ENCODE measurements at places on chromosomes 5 and 9.

DNA sequence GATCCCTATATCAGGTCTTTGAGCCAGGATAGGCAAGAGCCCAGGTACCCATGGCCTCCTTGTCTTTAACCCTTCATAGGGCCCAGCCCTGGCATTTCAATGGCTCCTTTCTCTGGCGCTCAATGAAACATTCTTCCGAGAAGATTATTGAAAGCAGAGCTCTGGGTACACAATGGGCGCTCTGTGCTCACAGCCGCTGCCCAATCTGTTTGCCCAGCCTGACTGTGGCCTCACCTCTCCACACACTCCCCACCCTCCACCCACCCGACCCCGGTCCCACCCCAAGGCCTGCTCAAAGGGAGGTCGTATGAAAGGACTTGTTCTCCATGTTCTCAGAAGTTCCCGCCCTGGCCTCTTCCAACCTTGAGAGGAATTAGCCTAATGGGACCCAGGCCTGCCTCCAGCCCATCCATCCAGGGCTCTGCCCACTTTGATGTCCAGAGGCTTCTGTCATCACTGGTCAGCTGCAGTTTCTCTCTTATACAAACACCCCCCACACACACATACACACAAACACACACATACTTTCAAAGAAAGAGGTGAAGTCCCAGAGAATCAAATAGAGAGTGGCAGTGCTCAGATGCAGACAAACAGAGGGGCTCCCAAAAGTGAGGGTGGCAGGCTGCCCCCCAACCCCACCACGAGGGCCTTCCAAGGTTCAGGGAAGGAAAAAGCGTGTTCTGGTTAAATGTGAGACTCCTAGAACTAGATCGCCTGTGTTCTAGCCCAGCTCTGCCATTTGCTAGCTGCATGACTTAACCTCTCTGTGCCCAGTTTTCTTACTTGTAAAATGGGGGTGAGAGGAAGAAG is 5.1 kb upstream of the ARSI start:
- DNase-seq = no peak

- peak; percentile 24 for DNase-seq
Observed at GRCh38 chr5:73625944-73626811, at the start of gene ARHGEF28. Gene ARHGEF28 (plus strand): TSS chr5:73626196. CDS start chr5:73684852, 58,656 bp downstream.

- no peak for DNase-seq
Observed at GRCh38 chr9:123387686-123388085, 31.7 kb downstream of the CRB2 start.

- no peak for DNase-seq
Observed at GRCh38 chr9:112037281-112038016, 137.6 kb downstream of the SUSD1 start.

DNA sequence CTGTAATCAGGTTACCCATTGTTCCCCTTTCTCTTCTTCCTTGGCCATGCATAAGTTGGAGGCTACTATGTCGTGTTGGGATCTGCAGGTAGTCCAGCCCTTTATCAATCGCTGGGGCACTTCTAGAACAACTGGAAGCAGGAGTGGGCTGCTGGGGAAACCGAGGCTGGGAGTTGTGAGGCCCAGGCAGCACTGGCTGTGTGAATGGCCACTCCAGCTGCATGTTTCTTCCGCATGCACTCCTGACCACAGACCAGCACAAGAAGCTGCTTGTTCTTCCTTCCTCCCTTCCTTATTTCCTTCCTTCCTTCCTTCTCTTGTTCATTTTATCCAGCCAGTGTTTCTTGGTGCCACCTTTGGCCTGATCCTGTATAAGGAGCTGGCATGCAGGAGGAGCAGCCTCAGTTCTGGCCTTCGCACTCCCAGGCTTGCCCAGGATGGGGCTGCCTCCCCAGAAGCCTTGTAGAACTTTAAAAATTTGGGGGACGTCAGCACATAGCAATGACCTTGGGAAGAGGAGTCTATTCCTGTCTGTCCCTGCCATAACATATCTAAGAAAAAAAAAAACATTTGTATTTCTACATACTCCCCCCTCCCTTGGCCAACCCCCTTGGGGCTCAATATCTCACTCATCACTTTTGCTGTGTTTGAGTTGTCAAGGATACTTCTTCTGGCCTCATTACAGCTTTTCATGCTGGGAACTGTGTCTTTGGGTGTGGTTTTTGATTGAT is 20.8 kb upstream of the CXCL14 start:
- no peak for DNase-seq

- no peak for DNase-seq
Observed at GRCh38 chr5:105617436-105618215, 2053.1 kb downstream of the EFNA5 start.

GRCh38 chr5:9337928-9338595 is 207.8 kb downstream of the SEMA5A start:
- DNase-seq = no peak

GRCh38 chr9:134189145-134189469 is 24.7 kb upstream of the RNU6ATAC start:
- no peak for DNase-seq

DNA sequence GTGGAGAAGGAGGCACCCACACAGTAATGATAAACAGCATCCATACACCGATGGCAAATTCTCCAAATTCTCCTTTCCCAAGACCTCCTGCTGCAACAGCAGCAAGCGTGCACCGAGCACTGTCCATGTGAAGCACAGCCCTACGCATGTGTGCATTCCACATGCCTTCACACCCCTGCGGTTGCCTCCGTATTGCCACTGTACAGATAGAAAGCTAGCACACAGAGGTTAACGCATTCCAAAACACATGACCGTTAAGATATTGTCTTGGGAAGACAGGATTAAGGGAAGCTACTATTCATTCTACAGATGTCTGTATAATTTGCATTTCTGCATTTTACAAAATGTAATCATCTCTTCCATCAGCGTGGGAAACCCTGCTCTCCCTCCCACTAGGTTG is 6.6 kb downstream of the FLT4 start:
- DNase-seq = no peak

DNA sequence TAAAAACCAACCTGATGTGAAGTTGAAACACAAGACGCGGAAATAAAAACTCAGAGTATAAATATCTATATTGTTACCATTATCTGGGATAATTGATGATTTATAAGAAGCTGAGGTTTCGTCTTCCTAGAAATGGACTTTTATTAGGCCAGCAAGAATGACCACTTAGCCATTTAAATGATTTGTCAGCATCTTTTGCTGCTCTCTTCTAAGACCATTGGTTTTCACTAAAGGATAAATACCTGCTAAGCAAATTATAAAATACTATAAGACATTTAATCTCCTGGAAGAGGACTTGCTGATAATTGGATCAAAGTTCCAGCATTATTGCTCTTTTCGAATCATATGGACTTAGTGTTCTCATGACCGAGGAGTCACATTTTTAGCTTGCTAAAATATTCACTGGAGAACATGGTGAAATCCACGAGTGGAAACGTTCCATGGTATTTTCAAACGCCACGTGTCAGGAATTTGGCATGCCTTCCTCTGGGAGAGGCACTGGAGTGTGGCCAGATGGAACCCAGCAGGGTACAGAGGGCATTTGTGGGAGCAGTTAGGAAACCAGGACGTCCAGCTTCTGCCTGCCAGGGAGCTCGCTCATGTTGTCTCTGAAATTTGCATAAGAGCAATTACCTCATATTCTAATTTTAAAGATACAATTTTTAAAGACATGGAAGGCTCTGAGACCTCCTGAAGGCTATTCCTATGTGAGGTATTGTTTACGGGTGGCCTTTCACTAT is 43.1 kb downstream of the TNFAIP8 start:
- no peak for DNase-seq

GRCh38 chr5:172622091-172623046 is 18.7 kb upstream of the NEURL1B start:
- DNase-seq = no peak

DNA sequence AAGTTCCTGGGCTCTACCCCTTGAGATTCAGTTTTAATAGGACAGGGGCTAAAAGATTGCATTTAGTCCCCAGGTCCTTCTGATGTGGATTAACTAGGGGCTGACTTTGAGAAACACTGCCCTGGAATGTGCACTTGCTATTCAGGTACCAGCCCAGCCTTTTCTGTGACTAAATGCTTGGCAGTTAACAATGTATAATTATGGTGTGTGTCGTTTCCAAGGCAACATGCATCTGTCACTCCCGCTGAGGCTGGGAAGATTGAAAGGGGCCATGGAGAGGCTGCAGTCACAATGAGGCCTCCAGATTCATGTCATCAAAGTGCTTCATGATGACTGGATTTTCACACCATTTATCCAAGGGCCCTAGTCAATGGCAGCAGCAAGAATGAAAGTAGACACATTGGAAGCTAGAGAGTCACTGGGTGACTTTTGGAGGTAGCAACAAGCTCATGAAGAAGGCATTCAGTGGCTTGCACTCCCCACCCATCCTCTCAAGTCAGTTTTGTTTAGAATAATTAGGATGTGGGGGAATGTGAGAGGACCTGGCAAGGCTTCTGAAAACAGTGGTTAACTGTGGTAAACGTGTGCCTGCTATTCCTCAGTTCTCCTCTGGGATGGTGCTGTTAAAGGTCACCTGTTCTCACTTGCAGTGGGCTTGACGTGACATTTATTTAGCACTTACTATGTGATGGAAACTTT is 28.3 kb downstream of the RAI14 start:
- no peak for DNase-seq

DNA sequence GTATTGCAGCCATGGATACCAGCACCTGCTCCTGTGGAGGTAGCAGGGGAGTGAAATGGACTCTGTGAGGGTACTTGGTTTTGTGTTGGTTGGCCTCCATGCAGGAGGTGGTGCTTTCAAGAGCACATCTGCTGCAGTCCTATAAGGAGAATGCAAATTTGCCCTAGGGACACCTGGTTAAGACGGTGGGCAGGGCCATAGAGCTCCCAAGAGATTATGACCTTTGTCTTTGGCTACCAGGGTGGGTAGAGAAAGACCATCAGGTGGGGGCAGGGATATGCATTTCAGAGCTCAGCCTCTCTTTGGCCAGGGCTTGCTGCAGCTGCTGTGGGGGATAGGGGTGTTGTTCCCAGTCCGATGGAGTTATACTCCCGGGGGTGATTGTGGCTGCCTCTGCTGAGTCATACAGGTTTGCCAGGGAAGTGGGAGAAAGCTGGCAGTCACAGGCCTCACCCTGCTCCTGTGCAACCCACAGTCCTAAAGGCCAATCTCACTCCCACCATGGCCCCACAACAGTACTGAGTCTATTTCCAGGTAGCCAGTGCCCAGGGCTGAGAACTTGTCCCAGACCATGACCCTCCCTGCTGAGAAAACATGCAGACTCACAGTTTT is 14.0 kb upstream of the PDLIM4 start:
- no peak for DNase-seq

DNA sequence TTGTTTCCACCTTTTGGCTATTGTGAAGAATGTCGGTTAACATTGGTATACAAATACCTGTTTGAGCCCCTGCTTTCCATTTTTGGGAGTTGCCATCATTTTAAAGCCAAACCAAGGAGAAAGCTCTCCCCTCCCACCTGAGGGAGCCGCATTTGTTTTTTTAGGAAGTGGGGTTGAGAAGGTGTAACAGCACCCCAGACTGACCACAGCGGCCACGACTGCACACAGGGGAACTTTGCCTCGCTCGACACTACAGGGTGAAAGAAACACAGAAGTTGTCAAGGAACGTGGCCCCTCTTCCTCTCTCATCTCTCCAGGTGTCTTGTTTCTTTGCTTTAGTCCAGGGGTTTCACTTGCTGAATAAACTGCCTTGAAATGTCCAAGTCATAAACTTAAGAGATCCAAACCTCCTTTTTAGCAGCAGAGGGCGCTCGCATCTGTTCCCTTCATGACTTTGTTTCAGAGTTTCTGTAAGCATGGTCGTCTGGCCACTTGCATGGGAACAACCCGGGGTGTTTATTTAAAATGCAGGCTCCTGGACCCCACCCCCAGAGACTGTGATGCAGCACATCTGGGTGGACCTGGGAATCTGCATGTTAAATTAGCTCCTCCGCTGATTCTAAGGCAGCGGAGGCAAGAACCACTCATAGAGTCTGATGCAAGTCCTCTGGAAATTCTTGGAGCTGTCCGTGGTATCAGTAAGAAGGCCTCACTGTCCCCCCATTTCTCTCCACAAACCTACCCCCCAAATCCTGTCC is 2.1 kb upstream of the TTLL11 start:
- no peak for DNase-seq

GRCh38 chr5:15421381-15421780 is 78.6 kb upstream of the FBXL7 start:
- DNase-seq = no peak

DNA sequence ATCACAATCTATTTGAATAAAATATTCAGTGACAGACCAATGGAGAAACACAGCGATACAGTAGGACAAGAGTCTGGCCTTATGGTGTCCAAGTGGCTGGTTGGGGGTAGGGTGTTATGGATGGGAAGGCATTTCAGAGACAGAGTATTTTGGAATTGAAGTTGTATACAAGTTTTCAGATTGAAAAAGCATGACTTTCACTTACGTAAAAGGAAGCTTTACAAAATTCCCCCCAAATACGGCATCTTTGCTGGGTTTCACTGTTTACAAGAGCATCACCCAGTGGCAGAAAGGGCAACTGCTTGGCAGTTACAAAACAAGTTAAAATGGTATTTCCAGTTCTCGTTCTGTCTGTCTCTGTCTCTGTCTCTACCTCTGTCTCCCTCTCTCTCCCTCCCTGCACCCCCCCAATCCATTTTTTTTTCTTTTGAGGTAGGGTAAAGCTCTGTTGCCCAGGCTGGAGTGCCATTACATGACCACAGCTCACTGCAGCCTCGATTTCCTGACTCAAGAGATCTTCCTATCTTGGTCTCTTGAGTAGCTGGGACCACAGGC is 86.2 kb downstream of the PTPN3 start:
- no peak for DNase-seq
